ENCODE measurements at places on chromosomes 6 and 20.

- no peak for DNase-seq
These were observed 39.1 kb upstream of the BLCAP start for GRCh38 chr20:37566590-37567330.

DNA sequence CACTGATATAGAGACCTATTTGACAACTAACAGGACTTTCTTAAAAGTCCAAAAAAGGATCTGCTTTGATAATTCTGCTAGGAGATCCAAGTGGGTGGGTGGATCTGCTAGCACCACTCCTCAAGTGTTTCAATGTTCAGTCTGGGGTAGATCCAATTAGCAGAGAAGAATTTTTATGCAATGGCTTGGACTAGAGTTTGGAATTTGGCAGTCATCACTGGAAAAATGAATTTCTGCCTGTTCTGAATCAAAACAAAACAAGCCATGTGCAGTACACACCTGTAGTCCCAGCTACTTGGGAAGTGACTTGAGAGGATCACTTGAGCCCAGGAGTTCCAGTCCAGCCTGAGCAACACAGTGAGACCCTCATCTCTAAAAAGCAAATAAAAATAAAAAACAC is 12.6 kb upstream of the GNMT start:
- DNase-seq: no peak

DNA sequence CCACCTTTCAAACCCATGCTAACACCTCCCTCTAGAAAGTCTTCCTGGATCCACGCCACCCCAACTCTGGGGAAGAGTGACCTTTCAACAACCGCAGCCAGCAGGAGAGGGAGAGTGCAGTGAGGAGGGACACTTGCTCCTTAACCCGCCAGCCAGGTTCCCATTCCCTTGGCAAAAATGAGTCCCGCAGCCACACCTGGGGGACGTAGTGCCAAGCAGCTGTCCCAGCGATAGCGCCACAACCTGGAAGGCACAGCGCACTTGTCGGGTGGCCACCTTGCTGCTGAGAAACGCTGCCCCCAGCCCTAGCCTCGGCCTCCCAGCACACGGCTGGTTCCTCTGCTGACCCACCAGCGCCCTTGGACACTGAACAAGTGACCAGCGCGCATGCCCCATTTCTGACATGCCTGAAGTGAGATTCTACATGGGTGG is 119.3 kb downstream of the JPH2 start:
- no peak for DNase-seq

DNA sequence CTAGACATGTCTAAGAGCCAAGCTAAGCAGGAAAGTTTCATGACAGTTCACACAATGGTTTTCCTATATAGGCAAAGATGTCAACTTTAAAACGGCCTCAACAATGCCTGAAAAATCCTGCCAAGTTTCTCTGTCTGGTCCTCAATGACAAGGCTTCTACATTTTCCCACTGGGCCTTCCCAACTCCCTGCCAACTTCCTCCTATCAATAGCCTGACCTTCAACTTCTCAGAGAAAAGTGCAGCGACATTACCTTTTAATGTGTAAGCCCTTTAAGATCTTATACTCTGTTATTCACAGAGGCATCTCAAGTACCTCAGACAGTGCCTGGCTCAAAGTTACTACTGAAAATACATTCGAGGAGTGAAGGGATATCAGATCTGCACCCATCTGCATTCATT is 56.2 kb upstream of the BTBD3 start:
- DNase-seq: no peak

DNA sequence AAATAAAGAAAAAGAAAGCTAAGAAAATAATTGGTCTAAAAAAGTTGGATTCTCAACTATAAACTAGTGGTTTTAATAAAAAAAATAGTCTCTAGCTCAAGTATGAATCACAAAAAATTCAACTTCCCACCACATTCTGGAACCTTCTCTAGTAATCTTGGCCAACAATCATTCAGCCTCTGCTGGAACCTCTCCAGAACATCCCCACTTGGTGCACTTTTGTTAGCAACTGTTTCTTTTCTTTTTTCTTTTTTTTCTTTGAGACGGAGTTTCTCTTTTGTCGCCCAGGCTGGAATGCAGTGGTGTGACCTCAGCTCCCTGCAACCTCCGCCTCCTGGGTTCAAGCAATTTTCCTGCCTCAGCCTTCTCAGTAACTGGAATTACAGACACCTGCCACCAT is 35.7 kb downstream of the TXLNB start:
- peak; percentile 44 for DNase-seq

DNA sequence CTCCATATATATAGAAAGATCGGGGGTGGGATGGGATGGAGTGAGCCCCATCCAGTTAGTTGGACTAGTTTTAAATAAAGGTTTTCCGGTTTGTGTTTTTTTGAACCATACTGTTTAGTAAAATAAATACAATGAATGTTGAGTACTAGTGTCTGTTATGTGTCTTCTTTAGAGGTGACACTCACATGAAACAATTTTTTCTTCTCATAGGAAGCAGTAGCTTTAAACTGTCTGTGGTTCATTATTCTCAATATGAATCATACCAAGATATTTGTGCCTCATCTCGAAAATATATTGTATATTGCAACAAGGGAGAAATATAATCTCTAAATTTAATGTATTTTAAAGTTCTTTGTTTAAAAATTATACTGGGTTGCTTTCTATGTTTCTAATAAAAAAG is 33.4 kb downstream of the HSF2 start:
- DNase-seq: no peak

GRCh38 chr6:3844097-3844463 is 5.1 kb upstream of the FAM50B start:
- no peak for DNase-seq

DNA sequence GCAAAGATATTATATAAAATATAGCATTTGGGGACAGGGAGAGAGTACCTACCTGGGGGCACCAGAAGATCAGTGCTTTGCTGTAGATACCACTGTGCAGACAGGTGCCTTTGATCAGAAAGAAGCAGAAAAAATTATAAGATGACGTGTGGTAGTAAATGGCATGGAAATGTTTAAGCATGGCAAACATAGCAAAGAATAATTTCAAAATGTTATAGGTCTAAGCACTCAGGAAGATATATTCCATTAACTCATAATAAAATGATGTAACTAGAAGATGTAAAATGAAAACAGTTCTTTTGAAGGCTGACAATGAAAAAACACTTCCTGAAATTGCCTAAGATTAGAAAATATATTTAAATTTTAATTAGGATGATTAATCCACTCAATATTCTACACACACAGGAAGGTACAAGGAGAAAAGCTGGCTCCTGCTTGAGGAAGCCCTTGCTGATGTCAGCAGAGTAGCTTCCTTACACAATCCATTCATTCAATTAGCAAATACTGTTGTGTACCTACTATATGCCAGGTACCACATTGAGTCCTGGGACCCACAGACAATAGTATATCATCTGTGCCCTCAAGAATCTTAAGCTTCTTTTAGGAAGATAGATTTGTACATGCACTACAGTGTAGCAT is 290.2 kb upstream of the CNR1 start:
- DNase-seq: no peak

GRCh38 chr20:62700261-62700930 is 8.2 kb upstream of the NTSR1 start:
- no peak for DNase-seq

DNA sequence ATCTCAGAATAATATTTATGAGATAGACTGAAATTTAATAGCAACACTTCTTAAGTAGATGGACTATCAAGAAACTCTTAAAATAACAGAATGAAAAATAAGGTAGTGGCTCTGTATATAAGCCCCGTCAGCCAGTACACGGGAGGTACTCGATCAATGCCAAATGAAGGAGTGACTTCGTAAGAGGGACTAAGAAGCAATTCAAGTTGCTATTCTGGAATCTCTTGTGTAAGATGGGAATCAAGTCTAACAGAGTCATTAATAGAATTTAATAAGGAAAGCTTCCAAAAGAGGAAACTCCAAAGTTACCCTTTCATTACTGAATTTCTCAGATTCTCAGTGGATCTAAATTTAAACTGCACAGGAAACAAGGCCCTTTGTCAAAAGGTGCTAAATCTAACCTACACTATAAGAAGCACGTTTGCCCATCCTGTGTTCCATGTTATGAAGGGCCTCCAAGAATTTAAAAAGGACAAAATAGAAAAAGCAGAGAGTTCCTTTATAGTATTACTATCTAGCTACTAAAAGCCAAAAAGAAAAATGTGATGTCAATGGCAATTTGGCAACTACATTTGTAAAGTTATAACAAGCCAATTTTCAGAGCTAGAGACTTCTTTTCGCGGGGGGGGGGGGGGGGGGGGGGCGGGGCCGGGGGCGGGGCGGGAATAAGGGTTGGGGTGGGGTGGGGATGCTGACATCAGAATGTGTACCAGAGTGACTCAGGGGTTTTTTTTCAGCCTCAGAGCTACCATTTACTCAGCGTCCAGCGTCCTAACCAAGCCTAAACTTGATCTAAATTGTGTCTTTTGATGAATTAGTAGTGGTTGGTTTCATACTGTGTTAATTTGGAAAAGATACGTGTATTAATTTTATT is 200.6 kb downstream of the GMPR start:
- DNase-seq: no peak

- no peak for DNase-seq
These were observed 127.8 kb downstream of the LRRC1 start for GRCh38 chr6:53922539-53922981.

DNA sequence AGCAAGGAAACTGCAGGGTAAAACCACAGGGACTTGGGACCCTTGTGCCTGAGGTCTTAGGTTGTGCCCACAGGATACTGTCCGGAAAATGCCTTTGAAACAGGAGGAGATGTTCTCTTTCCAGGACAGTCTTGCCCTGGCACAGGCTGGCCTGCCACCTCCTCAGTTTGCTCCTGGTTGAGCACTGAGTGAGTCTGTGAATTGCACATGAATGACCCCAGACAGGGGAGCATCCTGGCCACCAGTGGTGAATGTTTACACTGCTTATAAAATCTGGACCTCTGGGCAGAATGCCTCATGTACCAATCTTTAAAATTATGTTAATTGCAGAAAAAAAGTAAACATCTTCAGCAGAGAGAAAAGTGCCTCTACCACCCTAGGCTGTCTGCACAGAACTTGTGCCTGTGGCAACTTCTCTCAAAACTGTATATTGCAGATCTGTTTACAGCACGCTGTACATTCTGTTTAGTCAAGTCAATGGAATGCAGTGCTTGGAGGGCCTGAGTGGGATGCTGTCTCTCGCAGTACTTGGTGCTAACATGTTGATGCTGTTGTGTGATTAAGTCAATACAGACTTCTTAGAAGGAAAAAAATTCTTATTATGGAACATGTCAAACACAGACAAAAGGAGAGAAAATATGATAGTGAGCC is 242.1 kb downstream of the SOD2 start:
- DNase-seq: peak; percentile 35

Data from eye (tissue), 1 donor.